Fibroblast of mammary gland (primary cell): ENCODE measurements at places on chromosomes 2 and 18.

GRCh38 chr2:185338104-185338503, 400.5 kb upstream of the FSIP2 start:
- no peak for DNase-seq

GRCh38 chr2:239273280-239274234, 127.3 kb downstream of the HDAC4 start:
- DNase-seq, result no peak

- peak; percentile 79 for DNase-seq
Observed at GRCh38 chr2:74507926-74508520, 528 bp upstream of the PCGF1 start.

GRCh38 chr2:31163011-31163539, 24.8 kb upstream of the GALNT14 start:
- DNase-seq, result no peak

DNA sequence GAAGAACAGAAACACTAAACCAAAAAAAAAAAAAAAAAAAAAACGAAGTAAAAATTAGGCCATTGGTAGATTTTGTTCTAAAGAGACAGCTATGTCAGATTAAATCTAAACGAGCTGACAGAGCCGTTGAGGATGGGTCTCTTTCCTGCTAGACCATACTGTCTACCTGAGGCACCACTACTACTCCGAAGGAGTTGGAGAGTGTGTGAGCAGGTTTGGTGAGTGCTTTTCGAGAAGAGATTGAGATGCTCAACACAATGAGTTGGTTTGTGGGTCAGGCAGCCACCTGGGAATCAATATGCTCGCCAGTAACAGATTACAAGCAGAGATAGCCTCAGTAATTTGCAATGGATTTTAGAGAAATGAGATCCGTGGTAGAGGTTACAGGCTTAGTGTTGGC, 281.5 kb upstream of the EPAS1 start:
- no peak for DNase-seq

- no peak for DNase-seq
Observed at GRCh38 chr18:9082711-9083510, 19.6 kb upstream of the NDUFV2 start.

DNA sequence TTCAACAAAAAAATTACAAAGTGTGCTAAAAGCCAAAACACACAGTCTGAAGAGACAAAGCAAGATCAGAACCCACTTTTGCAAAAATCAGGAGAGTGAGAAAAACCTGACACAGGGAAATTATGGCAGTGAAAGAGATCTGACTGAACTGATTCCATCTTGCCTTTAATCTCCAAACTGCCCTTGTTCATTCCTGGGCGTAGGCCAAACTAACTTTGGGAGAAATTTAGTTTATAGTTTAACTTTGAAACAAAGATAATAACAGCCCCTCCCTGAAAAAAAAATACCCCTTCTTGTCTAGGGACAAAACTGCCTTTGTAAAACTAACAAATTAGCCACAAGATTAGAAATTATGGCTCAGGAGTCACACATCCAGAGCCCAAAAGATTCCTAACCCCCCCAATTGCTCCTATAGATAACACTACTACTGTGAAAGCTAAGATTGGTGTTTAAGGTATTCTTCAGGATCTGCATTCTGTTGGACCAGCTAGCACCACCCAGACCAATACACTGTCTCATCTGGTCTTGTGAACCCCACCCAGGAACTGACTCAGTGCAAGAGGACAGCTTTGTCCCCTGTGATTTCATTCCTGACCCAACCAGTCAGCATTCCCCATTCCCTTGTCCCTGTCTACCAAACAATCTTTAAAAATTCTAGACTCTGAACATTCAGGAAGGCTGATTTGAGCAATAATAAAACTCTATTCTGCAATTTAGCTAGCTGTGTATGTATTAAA, 226.1 kb upstream of the SH3BP4 start:
- peak; percentile 28 for DNase-seq

DNA sequence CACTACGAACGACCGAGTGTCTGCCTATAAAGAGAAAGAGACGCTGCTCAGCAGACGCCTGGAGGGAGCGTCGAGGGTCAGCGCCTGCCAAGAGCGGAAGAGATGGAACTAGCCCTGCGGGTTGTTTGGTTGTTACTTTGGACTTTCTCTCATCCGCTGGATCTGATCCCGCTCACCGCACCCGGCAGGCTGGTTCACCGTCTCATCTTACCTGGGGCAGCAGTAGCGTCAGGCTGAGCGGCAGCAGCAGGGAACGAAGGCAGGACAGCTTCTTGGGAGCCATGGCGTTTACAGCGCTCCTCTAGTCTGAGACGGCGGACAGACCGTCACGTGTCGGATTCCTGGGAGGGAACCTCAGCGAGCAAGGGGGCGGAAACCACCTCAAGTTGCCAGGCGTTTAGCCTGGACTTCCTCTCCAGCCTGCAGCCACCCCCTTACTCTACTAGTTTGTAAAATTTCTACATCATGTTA, 1.9 kb downstream of the GLB1L start:
- DNase-seq, result peak; percentile 35

DNA sequence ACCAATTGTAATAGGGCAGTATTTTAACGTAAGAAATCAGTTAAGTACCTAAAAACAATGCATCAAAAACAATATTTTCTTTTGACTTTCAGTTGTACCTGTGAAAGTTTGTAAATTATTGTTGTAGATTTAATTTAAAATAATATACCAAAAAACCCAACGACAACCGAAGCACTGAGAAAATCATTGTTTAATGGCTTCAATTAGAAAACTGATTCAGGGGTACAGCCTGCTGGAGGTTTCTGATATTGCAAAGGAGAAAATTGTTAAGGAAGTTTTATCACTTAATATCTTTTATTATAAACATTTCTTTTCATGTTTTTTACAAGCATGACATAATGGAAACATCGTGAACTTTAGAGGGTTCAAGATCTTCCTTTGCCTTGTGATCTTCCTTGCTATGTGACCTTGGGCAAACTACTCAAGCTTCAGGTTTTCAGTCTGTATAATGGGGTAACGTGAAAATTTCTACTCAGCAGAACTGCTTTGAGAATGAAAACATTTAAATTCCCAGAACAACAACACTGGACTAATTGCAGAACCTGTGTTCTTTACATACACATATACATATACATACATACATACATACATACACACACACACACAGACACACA, 76.3 kb upstream of the GLS start:
- DNase-seq, result peak; percentile 51

GRCh38 chr2:130864830-130865800, 28.4 kb downstream of the ARHGEF4 start:
- DNase-seq, result peak; percentile 66

- DNase-seq, result peak; percentile 46
Observed at GRCh38 chr2:26430826-26431225, 29.1 kb downstream of the DRC1 start.

DNA sequence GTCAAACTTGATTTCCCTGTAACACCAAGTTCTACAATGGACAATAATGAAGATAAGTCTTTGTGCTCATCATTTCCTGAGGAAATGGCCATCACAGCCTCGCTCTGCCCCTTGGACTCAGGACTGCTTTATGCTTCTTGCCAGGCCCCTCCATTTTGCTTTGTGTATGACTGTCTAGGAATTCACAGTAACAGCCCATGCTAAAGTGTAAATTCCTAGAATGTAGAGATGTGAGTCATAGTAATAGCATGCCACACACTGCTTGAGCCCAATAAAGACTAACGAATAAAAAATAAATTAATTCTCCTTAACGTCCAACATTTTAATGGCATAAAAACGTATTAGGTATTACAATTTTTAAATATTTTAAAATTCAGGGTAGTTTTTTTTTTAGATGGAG, 226.5 kb downstream of the PID1 start:
- DNase-seq, result peak; percentile 25

- DNase-seq, result peak; percentile 96
Observed at GRCh38 chr2:230130668-230131364, 62.1 kb upstream of the SLC16A14 start.

- DNase-seq, result peak; percentile 91
Observed at GRCh38 chr2:227717687-227718567, at the start of gene SLC19A3. Gene SLC19A3 (minus strand): TSS chr2:227718028. CDS start chr2:227702318, 15,710 bp downstream.

- no peak for DNase-seq
Observed at GRCh38 chr2:182951948-182952663, 85.7 kb upstream of the FRZB start.
